ENCODE measurements at places on chromosomes 6 and 20.
A peak's percentile ranks its signal among the peaks of the same experiment; 100 is the strongest.

- peak; percentile 37 for DNase-seq
These were observed 115.3 kb downstream of the RTN4IP1 start for GRCh38 chr6:106513808-106514582.

DNA sequence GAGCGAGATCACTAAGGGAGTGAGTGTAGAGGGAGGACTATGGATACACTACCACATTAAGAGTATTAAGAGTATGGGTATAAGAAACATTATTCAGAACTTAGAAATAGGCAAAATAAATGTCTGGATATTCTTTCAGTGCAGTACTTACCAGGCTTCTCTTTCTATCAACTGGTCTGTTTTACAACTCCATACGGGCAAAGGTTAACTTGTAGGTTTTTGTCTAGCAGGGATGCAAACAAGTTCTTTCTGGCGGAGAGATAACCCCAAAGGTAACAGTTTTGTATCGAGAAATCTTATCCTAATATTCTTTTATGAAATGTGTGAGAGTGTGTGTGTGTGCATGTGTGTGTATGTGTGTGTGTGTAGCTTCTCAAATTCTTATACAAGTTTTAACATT, 186.2 kb downstream of the ARHGAP18 start:
- no peak for DNase-seq

DNA sequence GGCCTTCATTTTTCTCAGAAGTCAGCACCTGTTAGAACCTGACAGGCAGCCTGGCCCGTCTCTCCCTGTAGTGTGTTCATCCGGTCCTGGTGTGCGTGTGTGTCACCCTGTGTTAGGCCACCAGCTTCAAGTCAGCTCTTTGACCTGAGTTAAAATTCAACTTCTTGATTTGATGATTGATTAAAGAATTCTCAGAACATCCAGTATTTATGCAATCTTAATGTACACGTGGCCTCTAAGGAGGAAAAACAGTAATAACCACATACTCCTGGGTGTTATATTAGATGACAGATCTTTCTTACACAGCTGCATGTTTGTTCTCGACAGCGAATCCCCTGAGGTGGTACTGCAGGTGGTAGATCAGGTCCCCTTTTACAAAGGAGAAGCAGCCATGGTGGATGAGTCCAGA, 19.1 kb upstream of the TMEM217 start:
- no peak for DNase-seq

- no peak for DNase-seq
These were observed 37.2 kb upstream of the PTPN1 start for GRCh38 chr20:50472693-50473664.

GRCh38 chr6:169253337-169254238, at the start of gene THBS2:
THBS2 (minus strand) TSS chr6:169253846; CDS start chr6:169250784, 3,062 bp downstream.
- DNase-seq: no peak

DNA sequence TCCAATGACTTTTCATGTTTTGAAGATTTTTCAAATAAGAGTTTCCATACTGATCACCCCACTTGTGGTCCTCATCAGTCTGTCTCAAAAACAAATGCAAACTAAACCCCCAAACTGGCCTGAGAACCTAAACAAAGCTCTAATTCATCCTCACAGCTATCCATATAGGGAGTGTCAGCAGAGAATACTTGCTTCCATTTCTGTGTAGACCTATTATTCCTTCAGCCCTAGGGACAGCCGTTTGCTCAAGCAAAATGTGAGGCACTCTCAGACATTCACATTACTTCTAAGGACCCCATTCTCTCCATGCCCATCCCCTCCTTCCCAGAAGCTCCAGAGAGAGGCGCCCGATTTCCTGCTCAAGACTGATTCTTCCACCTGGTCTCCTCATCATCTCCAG, 24.6 kb downstream of the DNAAF9 start:
- DNase-seq: no peak

DNA sequence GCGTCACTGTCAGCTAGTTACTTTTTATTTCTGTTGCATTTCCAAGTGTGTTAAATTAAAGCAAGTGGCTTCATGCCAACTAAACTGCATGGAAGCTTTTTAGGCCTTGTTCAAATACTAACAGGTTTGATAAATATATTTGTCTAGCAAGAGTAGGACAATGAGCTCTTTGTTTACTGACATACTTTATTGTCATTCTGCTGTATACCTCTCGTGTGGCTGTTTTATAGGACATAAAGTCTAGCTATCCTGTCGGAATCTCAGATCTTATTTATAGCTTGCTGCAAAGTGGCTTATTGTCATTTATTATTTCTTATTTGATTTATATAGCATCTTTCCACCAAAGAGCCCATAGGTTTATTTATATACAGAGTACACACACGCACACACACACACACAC, 711.1 kb downstream of the KIF16B start:
- no peak for DNase-seq

DNA sequence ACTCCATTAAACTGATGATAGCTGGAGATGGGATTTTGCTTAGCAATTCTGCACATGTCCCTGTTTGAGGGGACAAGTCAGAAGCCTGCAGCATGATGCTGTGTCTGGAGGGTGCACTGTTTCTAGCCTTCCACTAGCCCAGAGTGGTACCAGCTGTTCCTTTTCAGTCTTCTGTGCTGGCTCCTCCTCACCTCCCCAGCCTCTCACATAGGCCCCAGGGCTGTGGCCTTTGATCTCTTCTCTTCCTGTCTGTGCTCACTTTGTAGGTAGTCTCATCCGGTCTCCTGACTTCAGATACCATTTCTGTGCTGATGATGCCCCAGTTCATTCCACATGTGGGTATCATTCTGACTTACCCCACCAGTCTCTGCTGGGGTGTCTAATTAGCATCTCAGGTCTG, 126.3 kb downstream of the HIVEP1 start:
- no peak for DNase-seq

- DNase-seq: no peak
These were observed 72.1 kb downstream of the FOXA2 start for GRCh38 chr20:22511943-22512910.

DNA sequence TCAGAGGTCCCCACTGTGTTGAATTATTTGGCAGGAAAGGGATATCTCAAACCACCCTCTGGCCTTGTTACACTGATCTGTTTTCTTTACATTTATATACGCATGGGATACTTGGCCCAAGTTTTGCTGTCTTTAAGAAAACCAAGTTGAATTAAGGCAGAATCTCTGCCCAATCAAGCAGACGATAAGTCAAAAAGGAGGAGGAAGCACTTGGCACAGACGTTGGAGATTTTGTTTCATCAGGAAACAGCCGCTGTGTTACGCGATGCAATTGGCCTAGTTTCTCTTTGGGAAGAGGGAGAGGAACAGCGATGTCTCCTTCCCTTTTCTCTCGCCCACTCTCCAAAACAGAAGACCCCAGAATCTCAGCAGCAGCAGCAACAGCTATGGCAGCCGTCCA, 20.2 kb upstream of the NAA20 start:
- no peak for DNase-seq

GRCh38 chr6:161803131-161803530, 529.3 kb upstream of the AGPAT4 start:
- DNase-seq: no peak

DNA sequence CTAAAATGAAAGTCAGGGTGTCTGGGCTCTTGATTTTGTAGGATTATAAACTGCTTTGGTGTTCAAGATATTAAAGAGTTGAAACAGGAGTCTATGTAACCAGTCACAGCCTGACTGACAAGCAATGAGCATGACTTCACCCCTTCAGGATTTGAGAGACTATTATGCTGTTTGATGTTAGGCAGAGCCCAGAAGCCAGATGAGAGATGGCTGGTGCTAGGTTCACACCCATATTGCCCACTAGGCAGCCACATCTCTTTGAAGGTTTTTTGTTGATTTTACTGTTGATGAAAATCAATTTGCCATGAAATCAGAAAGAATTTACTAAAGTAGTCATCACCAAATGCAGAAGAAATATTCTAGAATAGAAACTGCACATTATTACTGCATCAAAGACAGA, 243.6 kb downstream of the KHDRBS2 start:
- DNase-seq: no peak

- no peak for DNase-seq
These were observed 152.0 kb upstream of the EYA4 start for GRCh38 chr6:133088931-133089695.

- no peak for DNase-seq
These were observed 461.3 kb downstream of the KIF16B start for GRCh38 chr20:16111852-16112412.
